ENCODE measurements at places on chromosomes 2 and 18. TPM values are rescaled to one million over a fixed set of nuclear protein-coding genes. Genes with fewer than 3 reads are reported as not detected.

Gene ANKRD53
- 1.3 TPM for total RNA-seq

Gene MPPE1
- total RNA-seq = 21.9 TPM

Gene LRATD1
- total RNA-seq = 1.7 TPM

Gene CHRNG
- total RNA-seq = not detected

Gene CLEC4F
- total RNA-seq = not detected

- peak; percentile 9 for DNase-seq
Observed at GRCh38 chr2:195368249-195369217, 288.5 kb upstream of the SLC39A10 start.

DNA sequence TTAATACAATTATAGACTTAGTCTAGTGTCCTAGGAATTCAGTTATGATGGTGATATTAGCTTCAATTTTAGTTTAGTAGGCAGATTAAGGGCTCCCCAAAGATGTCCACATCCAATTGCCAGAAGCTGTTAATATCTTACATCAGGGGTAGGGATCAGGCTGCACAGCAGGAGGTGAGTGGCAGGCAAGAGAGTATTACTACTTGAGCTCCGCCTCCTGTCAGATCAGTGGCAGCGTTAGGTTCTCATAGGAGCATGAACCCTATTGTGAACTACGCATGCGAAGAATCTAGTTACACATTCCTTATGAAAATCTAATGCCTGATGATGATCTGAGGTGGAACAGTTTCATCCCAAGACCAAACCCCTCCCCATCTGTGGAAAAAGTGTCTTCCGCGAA, 54.9 kb downstream of the NYAP2 start:
- no peak for DNase-seq

- no peak for DNase-seq
Observed at GRCh38 chr2:240793313-240794177, 26.5 kb downstream of the KIF1A start.

- DNase-seq = no peak
Observed at GRCh38 chr2:166765141-166765540, 123.1 kb upstream of the XIRP2 start.

DNA sequence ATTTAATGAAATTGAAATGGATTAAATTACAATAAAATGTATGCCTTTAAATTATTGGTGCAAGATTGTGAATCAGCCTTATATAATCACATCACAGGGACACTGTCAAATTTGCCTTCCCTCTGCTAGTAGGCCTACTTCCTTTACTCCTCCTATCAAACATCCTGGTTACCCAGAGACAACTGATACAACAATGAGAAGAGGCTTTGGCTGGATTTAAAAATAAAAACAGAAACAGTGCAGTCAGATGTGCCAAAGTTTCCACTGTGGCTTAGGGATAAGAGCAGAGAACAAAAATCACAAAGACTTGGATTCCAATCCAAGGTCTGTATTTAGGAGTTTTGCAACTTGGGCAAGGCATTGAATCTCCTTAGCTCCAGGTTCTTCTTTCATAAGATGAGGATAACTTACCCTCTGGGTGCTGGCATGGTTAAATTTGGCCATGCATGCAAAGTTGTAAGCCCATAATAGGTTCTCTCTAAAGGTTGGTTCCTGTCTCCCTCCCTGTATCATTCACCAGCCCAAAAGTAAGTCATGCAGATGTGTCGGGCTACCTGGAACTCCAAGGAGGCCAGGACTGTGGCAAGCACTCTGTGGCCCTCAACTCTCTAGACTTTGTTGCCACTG, 99.3 kb upstream of the LRATD1 start:
- DNase-seq = no peak

DNA sequence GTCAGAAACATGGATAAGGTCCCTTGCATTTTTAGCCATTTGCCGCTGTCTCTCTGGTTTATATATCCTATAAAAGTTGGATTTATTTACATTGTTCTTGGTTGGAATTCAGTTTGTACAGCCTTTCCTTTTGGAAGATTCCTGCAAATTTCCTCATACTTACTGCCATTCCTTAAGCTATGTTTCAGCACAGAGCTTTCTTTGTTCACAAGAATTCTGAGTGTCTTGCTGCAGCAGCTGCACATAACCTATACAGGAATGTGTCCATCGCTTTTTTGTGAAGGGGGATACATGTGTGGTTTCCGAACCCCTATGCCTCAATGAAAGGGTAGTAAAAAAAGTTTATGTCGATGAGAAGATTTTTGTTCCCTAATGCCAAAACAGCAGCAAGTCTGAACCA, 48.3 kb upstream of the CCDC68 start:
- DNase-seq = no peak

DNA sequence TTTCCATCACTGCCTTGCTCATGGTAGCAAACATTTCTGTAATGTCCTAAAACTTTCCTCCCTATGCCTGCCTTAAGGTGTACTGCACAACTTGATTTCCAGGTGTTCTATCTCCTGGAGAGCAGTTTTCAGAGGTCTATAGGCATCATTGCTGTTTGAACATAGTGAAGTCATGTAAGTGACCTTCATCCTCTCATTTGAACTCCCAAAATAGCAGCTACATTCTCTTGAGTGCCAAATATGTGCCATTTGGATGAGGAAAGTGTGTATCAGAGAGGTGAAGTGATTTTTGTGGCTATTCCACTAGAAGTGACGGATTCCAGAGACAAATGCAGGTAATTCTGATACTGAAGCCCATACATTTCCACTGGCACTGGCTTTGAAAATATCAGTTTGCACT, 3.4 kb downstream of the PPP1R1C start:
- no peak for DNase-seq

DNA sequence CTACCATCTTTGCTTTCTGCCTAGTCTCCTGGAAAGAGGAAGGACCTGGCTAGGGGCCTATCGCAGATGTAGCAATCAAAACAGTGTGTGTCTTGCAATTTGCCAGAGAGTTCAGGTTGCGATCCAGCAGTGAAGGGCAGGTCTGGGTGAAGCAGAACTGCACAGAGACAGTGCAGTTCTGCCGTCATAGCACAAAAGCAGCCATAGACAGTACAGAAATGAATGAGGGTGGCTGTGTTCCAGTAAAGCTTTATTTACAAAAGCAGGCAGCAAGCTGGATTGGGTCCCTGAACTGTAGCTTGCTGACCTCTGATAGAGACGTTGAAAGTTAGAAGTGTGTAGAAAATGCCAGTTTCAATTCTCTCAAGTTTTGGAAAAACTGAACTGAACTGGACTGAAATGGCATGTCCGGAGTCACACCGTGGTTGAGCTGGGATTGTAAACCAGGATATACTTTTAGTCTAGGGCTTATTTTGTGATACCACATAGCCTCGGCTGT, 186.8 kb downstream of the LTBP1 start:
- peak; percentile 86 for DNase-seq
